ENCODE measurements at places on chromosomes 2 and 18.

GRCh38 chr2:137123226-137123625 lies 357.9 kb downstream of the THSD7B start:
- no peak for DNase-seq

- DNase-seq, result no peak
These were observed 74.0 kb downstream of the NAB1 start for GRCh38 chr2:190722835-190723234.

DNA sequence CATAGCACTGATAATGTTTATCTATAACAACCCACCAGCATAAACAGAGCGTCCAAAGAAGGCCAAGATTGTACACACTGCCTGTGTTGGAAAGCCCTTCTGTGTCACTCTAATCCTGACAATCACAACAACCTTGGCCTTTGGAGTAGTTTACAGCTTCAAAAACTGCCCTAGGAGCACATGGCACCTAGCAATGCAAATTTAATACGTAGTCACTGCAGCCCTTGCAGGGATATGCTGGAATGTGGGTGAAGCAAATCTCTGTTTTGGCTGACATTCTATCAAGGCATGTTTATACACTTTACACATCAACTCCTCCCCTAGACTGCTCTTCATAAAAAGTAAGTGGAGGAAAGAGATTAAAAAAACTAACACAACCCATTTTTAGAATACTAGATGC lies 66.8 kb downstream of the GRB14 start:
- DNase-seq, result no peak

DNA sequence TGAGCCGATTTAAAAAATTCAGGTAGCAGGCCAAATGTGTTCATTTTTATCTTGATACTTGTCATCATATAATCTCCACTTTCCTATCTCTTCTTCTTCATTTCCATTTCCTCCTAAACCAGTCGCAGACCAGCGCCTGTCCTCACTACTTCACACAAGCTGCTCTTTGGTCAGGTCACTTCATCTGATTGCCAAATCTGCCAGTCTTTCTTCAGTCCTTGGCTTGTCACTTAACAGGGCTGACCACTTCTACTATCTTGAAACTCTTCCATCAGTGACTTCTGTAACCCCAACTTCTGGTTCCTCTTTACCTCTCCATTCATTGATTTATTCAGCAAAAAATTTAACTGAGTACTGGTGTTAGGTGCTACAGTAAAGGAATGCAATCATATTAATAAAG lies 18.0 kb upstream of the SPRED2 start:
- no peak for DNase-seq

GRCh38 chr18:10562773-10563160 lies 36.9 kb downstream of the NAPG start:
- no peak for DNase-seq

DNA sequence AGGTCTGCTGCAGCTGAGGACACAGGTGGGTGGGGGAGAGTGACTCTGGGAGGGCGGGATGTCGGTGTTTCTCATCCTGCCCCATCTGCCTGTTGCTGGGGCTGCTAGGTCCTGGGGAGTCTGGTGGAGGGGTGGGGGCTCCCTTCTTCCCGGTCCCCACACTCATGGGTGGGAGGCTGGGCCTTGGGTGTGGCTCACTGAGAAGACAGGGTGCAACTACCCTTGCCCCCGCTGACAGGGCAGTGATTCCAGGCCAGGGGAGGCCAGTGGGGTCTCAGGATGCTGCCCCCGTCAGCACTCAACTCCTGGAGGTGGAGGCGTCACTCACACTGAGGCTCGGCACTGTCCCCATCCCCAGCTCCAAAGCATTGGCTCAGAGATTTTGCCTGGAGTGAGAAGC lies 7.7 kb upstream of the NFATC1 start:
- no peak for DNase-seq

GRCh38 chr18:3703732-3704176 lies 253.8 kb downstream of the TGIF1 start:
- DNase-seq, result peak; percentile 10

DNA sequence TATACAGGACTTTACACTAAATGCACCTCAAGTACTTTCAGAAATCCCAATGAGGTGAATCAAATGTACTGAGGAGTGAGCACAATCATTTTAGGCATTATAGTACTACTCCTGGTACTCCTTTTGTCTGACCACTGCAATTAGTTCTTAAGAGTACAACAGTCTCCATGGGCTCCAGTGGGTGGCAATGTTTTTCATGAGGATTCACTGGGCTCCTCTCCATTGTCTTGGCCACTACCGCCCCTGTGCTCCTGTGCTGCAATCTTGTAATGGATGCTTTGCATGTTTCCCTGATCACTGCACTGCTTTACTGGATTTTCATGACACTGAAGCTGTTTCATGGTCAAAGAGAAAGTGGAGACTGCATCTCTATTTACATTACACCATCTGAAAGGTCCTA lies 268.5 kb upstream of the ZSWIM2 start:
- DNase-seq, result no peak

DNA sequence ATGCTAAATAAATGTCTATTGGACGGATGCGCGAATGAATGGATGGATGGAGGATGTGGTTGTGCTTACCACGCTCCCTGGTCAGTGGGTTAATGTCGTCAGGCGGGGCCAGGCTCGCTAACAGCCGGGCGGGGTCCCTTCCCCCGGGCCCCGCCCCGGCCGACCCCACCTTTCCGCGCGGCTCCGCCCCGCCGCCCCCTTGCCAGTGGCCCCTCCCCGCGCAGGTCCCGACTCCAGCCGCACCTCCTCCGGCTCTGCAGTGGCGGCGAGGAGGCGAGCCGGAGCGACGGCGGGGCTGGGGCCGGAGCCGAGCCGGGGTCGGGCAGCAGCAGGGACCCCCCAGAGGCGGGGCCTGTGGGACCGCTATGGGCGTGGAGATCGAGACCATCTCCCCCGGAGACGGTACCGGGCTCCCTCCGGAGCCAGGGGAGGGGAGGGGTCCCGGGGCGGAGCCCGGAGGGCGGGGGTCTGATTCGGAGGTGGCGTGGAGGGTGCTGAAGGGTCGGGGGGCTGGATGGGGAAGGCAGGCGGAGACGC lies at the start of gene FKBP1B:
Gene FKBP1B, plus strand, starts transcription at position 257 of the 537 bp plus-strand sequence. Its CDS starts 109 bp downstream, at position 366.
- peak; percentile 69 for DNase-seq

GRCh38 chr2:241298673-241299072 lies 16.8 kb downstream of the HDLBP start:
- DNase-seq, result peak; percentile 53

DNA sequence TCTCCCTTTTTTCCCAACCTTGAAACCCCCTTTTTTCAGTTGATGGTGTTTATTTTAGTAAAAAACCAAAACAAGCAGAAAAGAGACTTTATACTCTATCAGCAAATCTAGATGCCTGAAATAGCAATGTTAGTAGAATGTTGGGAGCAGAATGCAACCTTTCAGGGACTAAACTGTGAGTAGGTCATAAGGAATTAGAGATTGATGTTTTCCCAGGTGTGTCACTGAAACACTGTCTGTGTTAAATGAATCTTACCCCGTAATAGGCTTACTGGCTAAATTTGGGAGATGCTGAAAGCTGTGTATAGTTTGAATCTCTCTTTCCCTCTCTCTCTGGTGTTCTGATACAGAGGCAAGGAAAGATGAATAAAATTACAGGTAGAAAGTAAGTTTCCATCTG lies 43.8 kb downstream of the AGFG1 start:
- DNase-seq, result no peak

DNA sequence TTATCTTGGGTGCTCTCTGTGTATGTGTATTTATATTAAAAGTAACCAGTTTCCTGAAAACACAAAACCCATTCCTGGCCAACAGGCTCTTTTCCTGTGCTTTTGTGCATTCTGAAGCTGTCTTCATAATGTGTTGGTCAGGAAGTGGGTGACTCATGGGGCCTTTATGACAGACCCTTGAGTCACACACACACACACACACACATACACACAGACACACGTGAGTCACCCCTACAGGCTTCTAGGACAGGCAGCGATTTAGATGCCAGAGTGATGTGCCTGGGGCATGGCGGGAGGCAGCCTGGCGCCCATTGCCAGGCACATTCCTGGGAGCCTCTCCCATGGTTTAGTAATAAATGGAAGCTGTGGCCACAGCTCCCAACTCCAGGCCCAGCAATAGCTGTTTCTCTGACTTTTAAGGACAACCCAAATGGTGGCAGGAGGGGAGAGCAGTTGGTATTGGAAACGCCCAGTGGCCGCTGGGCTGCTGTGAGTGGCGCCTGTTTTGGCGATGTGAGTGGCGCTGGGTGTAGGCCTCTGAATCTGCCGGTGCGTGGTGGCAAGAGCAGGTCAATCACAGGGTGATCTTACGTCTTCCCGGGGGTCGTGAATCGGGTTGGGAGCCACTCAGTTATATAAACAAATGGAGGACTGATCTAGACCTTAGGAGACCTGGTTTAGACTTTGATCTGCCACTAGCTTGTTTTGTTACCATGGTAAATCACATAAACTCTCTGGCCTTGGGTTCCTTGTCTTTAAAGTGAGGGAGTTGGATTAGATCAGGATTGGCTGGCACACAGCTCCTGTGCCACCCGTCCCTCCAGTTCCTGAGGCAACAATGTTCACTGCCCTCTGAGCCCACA lies 150.7 kb upstream of the DLX2 start:
- DNase-seq, result peak; percentile 32

DNA sequence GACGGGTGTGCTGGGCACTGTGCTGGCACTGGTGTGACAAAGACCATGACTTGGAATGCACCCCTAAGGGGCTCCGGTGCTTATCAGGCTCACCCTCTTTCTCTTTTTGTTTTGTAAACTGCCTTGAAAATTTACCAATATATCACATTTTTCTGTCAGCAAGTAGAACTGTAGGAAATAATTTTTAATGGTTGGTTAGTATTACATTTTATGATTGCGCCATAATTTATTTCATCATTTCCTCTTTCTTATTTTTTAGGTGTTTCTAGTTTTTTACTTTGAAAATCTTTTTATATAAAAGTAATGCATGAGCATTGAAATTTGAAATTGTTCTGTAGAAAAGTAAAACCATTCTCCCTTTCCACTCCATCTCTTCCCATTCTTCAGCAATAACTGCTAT lies 100.9 kb downstream of the MMADHC start:
- DNase-seq, result no peak

GRCh38 chr2:101986804-101987740 lies 4.7 kb upstream of the IL1R2 start:
- no peak for DNase-seq

GRCh38 chr18:75041586-75041985 lies 167.4 kb downstream of the PTGR3 start:
- DNase-seq, result peak; percentile 4

DNA sequence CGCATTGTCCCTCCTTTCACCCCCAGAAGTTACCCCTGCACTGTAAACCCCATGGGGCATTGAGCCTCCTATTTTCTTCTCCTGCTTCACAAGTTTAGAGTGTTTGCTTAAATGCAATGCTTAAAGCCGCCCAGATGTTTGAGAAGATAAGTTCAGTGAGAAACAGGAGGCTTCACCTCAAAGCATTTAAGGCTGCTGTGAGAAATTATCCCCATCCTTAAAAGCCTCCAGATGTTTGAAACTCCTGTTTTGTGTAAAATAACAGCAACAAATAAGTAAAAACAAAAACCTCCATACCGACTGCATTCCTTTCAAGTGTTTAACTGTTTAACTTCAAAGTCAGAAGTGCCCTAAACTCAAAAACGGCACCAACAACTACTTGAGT lies 81.8 kb downstream of the RTP5 start:
- DNase-seq, result no peak

- DNase-seq, result no peak
These were observed 47.8 kb upstream of the ZEB2 start for GRCh38 chr2:144567745-144568144.

GRCh38 chr18:32735781-32736180 lies 37.0 kb downstream of the KLHL14 start:
- no peak for DNase-seq

GRCh38 chr2:67259556-67260342 lies 137.4 kb upstream of the ETAA1 start:
- DNase-seq, result no peak

GRCh38 chr2:70247364-70248180 lies 856 bp downstream of the TIA1 start:
- no peak for DNase-seq

- no peak for DNase-seq
These were observed 77.9 kb downstream of the MCFD2 start for GRCh38 chr2:46837704-46838103.

GRCh38 chr2:142291969-142292368 lies 161.2 kb upstream of the LRP1B start:
- DNase-seq, result no peak

GRCh38 chr2:150688016-150688415 lies 200.5 kb upstream of the RND3 start:
- no peak for DNase-seq

GRCh38 chr2:105803773-105804172 lies 59.1 kb downstream of the NCK2 start:
- no peak for DNase-seq

- DNase-seq, result no peak
These were observed 2.5 kb downstream of the ELOA2 start for GRCh38 chr18:47032945-47033344.

GRCh38 chr18:77001041-77001440 lies 131.5 kb downstream of the MBP start:
- no peak for DNase-seq

DNA sequence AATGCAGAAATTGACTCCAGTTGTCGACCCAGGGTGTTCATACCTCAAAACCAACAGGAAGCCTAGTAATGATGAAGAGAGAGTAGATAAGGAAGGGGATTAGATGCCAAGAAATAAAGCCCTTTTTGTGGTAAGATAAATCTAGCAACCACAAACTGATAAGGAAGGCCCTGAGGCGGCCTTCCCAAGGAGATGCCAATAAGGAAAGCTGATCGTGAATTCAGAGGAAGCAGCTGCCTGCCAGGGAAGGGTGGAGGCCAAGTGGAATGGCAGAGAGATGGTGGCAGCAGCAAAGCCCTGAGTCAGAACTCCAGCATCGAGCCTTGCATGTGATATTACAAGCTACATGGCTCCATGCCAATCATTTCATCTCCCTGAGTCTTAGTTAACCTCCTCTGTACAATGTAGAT lies 126.3 kb downstream of the IRS1 start:
- DNase-seq, result no peak

DNA sequence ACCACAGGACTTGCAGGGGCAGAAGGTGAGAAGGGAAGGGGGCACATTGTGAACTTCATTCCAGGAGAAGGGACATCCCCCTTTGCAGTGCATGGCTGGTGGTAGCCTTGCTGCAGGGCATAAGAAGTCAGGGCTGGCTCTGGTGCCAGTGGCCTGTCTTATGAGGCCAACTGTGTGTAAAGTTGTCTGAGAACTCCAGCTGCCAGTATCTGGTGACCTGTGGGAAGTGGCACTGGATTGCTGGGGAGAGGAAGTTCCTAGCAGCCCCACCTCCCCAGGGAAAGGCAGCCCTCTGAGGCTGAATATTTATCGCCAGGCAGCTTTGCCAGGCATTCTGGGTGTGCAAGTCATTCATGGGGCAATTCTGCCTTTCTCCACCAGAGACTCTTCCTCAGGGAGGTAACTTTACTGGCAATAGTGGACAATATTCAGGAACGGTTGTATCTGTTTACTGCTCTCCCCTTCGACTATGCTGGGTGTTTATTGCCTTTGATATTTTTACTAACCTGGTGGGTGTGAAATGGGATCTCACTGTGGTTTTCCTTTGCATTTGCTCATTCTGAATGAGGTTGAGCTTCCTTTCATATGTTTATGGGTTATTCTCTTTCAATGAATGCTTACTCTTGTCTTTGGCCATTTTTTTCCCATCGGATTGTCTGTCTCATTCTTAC lies 12.3 kb downstream of the TRPM8 start:
- DNase-seq, result no peak
